Lower lobe of right lung (tissue), 2 donors: ENCODE measurements at places on chromosomes 1 and 21. TPM values are rescaled to one million over a fixed set of nuclear protein-coding genes. Genes with fewer than 3 reads are reported as not detected.

CLCA2 gene
- 0.62 TPM for total RNA-seq

RGS4 gene
- total RNA-seq: 0.89 TPM

BCAR3 gene
- 24.9 TPM for total RNA-seq

KCNJ15 gene
- total RNA-seq: 62.7 TPM

TNFRSF8 gene
- total RNA-seq: 2.7 TPM

ARHGAP30 gene
- 63.7 TPM for total RNA-seq

GRCh38 chr1:235950318-235950717 lies 83.6 kb upstream of the LYST start:
- DNase-seq: no peak

GRCh38 chr1:6554907-6555778 lies at the start of gene TAS1R1:
TSS of gene TAS1R1 (plus strand) at chr1:6555307. CDS start at chr1:6555374, 67 bp downstream.
- DNase-seq: peak; percentile 59

DNA sequence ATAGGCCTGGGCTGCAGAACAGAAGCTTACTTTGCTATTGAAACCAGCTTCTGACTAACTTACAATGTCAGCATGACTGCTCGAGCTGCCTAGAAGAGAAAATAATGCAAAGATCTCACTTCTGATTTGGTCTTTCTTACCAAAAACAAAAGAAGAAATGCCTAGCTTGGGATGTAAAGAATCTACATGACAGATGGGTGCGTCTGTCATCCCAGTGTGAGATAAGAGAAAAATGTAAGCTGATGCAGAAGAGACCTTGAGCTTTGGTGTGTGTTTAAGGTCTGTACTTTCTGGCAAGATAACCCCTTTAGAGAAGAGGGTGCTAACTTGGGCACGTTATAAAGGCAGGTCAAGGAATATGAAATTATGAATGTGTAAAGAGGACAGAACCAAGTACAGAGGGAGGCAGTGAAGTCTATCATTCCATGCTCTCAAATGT lies 3.6 kb downstream of the FAM20B start:
- no peak for DNase-seq

GRCh38 chr1:7068552-7068951 lies 283.3 kb downstream of the CAMTA1 start:
- DNase-seq: no peak

DNA sequence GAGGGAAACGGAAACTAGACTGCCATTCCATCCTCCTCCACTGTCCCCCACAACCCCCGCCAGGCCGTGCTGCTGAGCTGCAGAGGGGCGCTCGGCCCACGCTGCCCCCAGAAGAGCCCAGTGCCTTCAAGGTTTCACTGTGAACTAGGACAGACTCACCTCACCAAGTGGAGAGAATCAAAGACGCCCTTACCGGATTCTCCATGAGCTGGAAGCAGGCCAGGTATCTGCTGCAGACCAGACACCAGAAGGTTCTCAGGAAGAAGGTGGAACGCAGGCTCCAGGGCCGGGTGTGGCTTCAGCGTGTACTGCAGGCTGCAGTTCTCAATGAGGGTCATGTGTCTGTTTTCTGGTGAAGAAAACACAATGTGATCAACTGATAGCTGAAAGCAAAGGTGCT lies 30.6 kb downstream of the NPHP4 start:
- DNase-seq: no peak

- DNase-seq: no peak
Observed at GRCh38 chr1:7339953-7340352, 431.1 kb upstream of the VAMP3 start.

DNA sequence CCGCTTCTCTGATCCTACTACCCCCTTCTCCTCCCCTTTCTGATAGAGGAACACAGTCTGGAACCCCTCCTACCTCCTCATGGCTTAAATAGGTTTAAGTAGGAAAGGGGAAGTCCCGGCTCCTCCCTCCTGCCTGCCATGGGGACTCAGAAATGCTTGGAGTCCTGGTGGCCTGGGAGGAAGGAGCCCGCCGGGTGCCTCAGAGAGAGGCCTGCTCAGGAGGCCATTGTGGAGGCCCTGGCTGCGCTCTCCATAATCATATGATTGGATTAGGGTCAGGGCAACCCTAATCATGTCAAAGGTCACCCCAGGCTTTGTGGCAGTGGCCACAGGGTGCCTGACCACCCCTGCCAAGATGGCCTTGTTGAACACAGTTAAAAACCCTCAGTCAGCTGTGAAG lies 29.0 kb downstream of the WNT3A start:
- DNase-seq: no peak

- DNase-seq: no peak
Observed at GRCh38 chr1:238485912-238486209, 595.1 kb upstream of the ZP4 start.

GRCh38 chr1:224497714-224498573 lies 63.3 kb upstream of the WDR26 start:
- DNase-seq: no peak

GRCh38 chr1:103283371-103283770 lies 175.0 kb upstream of the COL11A1 start:
- DNase-seq: no peak

DNA sequence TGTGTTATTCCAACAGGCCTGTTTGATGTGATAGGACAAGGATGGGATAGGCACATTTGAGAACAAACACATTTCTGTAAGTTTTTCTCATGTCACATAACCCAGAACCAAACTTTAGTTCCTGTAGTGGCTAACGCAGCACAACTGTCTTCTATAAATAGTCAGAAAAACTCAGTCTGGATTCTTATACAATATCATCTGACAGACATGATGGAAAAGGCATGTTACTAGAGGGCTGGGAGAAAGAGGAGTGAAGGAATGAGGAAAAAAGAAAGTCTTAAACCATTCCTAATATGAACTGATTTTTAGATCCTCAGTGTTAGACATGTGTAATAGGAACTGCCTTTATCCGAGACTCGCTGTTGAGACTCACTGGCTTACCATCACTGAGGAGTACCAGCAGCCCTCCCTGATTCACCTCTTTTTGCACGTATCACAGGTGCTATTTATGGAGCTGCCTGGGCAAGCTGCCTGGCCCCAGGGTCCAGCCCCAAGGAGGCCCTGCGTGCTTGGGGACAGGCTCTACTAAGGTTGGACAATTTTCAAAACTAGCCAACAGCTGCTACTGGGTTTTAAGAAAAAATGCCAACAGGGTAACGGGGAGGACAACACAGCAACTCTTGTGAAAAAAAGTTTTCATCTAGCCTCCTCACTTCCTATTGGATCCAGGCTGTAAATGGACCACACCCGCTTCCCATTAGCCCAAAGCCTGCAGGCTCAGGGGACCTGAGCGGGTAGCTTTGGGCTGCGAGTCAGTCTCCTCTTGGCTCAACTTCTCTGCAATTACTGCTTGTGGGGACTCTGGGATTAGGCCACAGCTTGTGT lies 30.7 kb upstream of the SERBP1 start:
- no peak for DNase-seq

DNA sequence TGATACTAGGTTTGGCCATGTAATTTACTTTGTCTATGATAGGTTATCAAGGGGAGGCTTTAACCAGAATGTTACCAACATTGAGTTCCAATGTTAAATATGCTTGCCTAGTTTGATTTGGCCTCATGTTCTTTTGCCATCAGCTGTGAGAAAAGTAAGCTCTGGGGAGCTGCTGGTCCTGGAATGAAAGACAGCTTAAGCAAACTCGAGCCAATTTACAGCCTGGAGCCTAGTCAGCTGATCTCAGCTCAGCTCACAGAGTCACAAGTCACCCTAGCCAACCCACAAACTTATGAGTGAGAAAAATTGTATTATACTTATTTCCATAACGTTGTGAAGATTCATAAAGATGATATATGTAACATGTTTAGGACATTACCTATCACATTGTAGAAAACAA lies 426.7 kb downstream of the RWDD3 start:
- DNase-seq: no peak

DNA sequence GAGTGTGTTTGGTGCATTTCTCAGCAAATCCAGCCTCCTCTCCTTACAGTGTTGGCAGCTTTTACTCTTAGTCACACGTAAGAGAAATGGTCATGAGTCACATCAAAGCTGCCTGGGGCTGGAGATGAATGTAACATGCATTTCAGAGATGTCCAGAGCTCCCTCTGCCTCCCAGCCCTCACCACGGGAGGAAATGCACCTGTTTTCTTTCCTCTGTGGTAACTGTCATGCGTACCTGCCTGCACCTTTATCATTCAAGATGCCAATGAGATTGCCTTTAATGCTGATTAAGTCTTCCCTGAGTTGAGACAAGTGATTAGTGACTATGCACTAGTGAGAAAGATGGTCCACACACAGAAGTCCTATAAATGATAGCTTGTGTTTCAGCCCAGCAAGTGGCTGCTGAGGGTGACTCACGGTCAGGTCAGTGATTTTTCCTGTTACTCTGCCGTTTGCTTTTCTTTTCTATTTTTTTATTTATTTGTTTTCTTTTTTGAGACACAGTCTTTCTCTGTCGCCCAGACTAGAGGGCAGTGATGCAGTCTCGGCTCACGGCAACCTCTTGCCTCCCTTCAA lies 277.3 kb upstream of the FMN2 start:
- DNase-seq: no peak

- DNase-seq: peak; percentile 48
Observed at GRCh38 chr1:116372191-116372590, 853 bp upstream of the ATP1A1 start.

GRCh38 chr1:3578433-3578805 lies 32.9 kb downstream of the MEGF6 start:
- DNase-seq: no peak

DNA sequence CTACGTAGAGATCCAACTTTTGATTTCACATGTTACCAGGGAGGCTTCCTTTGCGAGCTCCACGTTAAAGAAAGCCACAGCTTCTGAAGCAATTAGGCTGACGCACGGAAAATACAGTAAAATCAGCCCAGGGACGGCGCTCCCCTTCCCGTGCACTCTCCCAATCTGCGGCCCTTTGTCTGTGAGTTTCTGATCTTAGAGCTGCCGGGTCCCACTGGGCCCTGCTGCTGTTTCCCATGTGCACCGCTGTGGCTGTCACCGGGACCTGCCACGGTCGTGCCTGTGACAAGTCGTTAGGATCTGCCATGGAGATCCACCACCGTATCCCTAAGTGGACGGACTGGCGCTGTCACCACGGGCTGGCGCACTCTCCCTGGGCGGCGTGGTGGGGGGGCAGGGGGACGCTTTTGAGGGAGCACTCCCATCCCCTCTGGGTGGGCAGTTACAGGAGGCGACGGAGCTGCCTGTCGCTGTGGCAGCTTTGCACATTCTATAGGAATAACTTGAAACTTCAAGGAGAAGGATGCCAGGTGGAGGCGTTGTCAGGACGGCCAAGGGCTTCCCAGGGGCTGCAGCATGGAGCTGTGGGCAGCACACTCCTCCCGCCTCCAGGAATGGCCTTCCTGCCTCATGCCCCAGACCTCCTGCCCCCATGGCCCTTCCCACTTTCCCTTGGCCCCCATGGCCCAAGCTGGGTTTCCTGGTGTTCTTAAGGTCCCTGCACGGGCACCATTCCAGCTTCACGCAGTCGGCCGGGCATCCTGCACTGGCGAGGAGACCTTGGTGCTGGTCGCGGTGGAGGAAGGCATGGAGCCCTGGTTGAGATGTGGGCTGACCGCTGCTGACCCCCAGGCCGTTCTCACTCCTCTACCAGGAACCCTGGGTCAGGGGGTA lies 85.1 kb downstream of the PRDM16 start:
- DNase-seq: no peak

DNA sequence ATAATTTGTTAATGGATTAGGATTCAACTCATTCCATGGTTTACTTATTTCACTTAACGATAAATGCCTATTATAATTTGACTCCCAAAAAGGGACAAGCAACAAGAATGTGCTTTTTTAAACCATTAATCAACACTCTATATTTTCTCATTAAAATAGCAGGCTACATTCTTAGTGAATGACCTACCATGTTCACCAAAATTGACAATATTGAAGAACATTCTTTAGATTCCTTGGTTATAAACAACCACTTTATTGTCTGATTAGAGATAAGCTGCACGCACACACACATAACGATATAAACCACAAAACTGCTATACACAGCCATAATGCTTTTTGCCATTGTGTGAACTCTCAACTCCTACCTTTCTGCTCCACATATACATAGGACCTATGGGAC lies 75.4 kb upstream of the LRRC7 start:
- no peak for DNase-seq

- DNase-seq: no peak
Observed at GRCh38 chr1:99843760-99844159, 6.4 kb upstream of the AGL start.

GRCh38 chr1:39250460-39251240 lies 46.2 kb downstream of the MACF1 start:
- DNase-seq: no peak

DNA sequence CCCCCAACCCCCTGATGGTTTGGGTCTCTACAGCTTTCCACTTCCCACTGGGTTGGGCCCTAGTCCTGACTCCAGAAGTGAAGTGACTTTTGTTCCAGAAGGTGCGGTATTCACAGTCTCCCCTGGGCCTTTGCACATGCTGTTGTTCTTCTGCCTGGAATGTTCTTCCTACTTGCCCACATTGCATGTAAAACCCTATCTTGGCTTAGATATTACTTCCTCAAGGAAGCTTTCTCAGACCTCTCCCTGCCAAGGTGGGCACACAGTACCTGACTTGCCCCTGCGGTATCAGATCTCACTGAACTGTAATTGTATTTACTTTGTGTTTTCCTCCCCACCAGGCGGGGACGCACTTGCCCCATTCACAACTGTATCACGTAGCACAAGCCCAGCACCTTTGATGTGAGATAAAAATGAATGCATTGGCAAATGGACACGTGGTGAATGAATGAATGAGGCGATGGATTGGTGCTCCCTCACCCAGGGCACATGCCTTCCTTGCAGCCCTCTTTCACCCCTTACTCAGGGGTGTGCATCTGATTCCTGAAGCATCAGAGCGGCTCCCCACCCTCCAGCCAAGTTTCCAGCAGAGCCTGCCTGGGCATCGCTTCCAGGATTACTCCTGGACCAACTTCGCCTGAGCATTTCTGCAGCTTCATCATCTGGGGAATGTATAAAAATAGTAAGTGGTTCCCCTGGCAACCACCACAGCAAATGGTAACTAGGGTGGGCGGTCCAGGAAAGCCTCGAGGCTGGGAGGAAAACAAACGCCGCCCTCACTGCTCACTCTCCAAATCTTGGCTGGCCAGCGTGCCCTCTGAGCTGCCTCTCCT lies 19.8 kb downstream of the NENF start:
- no peak for DNase-seq

GRCh38 chr1:2920421-2921015 lies 100.7 kb upstream of the ACTRT2 start:
- DNase-seq: no peak
